Astrocyte of the hippocampus (primary cell): ENCODE measurements at places on chromosomes 1 and 21.

- DNase-seq = no peak
Measured at GRCh38 chr1:232471250-232471649, 158.7 kb downstream of the SIPA1L2 start.

GRCh38 chr1:15974855-15975254 lies 1.0 kb downstream of the ZBTB17 start:
- no peak for DNase-seq

- DNase-seq = no peak
Measured at GRCh38 chr1:192442736-192443135, 125.9 kb downstream of the RGS21 start.

- no peak for DNase-seq
Measured at GRCh38 chr1:212098310-212098709, 62.8 kb downstream of the DTL start.

GRCh38 chr1:89844860-89845259 lies 24.0 kb downstream of the LRRC8D start:
- DNase-seq = no peak

GRCh38 chr1:40839943-40840335 lies 22.2 kb downstream of the CITED4 start:
- DNase-seq = no peak
